HT-29 (cell line): ENCODE measurements at places on chromosomes 16 and 17.

DNA sequence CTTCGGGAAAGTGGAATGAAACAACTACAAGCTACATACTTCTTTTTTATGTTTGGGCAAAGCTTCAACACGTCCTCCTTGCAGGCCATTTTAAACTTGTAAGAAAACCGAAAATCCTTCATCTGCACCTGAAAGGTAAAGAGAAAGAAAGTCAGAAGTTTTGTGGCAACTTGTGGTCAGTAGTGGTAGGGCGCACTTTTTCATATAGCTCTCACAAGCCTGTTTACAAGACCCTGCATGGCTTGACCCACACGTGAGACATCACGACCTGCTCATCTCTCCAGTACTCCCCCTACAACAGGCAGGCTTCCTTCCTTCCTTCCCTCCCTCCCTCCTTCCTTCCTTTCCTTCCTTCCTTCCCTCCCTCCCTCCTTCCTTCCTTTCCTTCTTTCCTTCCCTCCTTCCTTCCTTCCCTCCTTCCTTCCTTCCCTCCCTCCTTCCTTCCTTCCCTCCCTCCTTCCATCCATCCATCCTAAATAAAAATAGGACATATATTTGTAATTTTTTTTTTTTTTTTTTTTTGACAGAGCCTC lies 48.7 kb upstream of the CLEC18B start:
- DNase-seq: no peak

DNA sequence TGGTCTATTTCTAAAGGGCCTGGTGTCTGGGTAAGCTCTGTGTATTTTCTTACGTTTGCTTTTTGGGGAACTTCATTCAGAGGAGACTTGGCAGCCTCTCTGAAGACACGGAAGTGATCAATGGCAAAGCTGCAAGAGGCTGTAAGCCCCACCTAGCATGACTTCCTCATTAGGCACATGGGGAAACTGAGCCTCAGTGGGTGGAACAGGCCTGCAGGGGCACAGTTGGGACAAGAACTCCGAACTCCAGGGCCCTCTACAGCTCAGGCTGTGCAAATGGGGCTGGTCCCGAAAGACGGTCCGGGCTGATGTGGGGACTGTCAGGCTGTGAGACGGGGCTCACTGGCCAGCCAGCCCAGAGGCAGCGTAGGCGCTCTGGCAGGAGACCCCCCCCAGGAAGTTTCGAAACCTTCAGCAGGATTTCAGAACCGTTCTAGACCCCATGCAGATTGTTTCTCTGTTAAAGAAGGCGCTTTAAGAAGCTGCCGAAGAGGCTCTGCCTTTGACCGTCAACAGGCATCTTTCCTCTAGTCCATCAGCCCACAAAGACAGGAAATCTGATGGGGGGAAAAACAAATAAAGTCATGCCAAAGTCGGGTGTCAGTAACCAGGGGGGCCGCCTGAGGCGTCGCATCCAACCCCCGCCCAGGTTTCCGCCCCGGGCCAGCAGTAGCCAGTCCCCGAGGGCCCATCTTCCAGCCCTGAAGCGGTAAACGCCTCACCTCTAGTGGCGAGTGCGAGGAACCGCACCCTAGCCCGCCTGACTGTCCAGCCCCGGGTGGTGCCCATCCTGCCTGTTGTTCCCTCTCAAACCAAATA lies 79.8 kb upstream of the TBC1D3K start:
- peak; percentile 93 for DNase-seq

DNA sequence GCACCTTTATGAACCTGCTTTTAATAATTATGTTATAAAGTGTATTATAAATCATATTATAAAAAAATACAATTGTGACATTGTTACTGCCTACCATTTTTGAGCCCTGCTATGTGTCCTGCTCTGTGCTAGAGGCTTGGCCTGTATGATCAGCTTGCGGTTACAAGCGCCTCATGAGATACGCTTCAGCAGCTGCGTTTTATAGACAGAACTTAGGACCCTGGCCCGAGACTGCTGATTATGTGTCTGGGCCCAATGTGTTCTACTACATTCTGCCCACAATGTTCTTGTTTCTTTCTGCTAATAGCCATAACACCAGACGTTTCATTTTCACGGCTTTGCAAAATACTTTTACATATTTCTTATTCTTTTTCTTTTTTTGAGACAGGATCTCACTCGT lies 395.8 kb downstream of the SLC39A11 start:
- no peak for DNase-seq

GRCh38 chr17:46182961-46183360 lies 10.3 kb downstream of the KANSL1 start:
- no peak for DNase-seq

DNA sequence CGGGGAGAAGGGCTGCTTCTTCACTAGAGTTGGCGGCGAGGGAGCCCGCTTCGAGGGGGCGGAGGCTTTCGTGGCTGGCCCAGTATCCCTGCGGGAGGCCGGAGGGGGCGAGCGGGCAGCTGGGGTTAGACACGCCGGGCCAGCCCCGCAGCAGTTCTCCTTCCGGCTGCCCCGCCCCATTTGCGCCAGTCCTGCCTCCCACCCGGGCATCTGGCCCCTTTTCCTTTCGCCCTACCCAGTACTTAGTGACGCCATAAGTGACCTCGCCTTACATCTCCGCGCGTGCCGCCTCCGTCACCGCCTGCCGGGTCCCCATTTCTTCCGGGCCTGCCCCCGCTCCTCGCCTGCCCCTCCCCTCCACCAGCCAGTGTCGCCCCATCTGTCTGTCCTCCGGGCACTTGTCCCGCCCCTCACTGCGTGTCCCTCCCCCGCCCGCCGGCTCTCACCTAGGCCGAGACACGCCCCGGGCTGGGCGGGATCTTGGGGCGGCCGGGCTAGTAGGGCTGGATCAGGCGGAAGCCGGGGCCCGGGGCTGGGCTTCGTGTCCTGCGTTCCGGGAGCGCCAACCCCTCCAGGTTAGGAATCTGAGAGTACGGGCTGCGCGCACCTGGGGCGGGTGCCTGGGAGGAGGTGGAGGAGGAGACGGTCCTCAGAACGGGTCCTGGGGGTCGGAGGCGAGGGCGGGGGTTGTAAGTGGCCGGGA lies 14.3 kb downstream of the SPATA32 start:
- DNase-seq: peak; percentile 98

DNA sequence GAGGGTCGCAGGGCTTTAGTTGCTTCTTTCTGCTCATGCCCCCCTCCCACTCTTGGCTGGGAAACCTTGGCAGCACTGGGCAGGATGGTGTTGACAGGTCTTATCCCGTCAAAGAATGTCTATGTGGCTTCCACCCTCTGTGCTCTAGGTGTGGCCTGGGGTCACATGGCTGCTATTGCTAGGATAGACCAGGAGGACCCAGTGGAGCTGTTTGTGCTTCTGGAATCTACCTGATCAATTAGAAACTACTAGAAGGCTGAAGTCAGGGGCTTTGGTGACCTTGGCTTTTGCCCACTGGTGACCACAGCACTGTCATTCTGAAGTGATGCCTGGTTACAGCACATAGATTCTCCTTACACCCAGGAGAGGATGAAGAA lies 105.8 kb downstream of the CMIP start:
- DNase-seq: no peak

- no peak for DNase-seq
These were observed 33.2 kb downstream of the SPACA3 start for GRCh38 chr17:33024688-33025486.

GRCh38 chr17:42845556-42845917 lies 1.2 kb downstream of the AOC2 start:
- DNase-seq: no peak

DNA sequence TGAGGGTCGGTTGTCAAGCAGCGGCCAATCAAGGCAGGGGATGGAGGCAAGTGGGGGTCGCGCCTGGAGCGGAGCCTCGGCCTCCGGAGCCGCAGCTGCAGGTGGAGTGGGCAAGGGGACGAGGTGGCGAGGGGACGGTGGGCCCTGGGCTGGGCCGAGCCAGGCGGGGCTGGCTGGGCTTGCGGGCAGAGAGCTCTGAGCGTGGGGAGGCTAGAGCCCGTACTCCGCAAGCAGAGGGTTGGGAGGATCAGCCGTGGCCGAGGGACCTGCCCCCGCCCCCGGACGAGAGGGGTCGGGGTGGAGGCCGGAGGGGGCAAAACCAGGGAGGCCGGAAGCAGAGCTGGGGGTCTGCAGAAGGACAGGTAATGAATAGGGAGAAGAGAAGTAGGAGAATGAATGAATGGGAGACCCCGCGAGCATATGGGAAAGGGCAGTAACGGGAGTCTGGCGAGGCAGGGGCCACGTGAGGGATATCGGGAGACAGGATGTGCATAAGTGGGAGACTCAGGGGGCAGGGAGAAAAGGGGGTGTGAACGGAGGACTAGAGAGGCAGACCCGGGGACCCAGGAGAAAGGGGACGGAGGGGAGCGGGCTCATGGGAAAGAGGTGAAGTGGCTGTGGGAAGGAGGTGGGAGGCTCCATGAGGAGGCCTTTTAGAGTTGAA lies at the start of gene KATNB1:
KATNB1 (plus strand) TSS at position 16 of the 664 bp plus-strand sequence. CDS start 1,474 bp downstream, outside the sequence.
- no peak for DNase-seq

- no peak for DNase-seq
These were observed 2.3 kb upstream of the WFIKKN1 start for GRCh38 chr16:628321-629061.

GRCh38 chr17:19238167-19238505 lies 970 bp downstream of the EPN2 start:
- DNase-seq: peak; percentile 34

GRCh38 chr16:50761267-50761666 lies 19.4 kb downstream of the CYLD start:
- DNase-seq: no peak

- DNase-seq: no peak
These were observed 87.8 kb downstream of the GNAO1 start for GRCh38 chr16:56279132-56279531.
